Cardiac muscle cell (in vitro differentiated cells and primary cell): ENCODE measurements at places on chromosomes 7 and 10. TPM values are rescaled to one million over a fixed set of nuclear protein-coding genes. Genes with fewer than 3 reads are reported as not detected.

Gene PCBD1
- total RNA-seq: 145 and 174 TPM in 2 replicates

Gene DENND2A
- 8.9 and 21.7 TPM in 2 replicates for total RNA-seq

Gene FAM20C
- 15.0 and 15.7 TPM in 2 replicates for total RNA-seq

Gene ZNF438
- 3.5 and 6.0 TPM in 2 replicates for total RNA-seq

Gene AGR2
- total RNA-seq: not detected in 2 replicates

Gene ENTPD1
- 0.95 and 1.1 TPM in 2 replicates for total RNA-seq

Gene TMEM196
- not detected in 2 replicates for total RNA-seq

Gene DMBT1
- total RNA-seq: 0.07 TPM in 1 of 2 replicates, not detected in the other

Gene TNS3
- 5.7 and 8.0 TPM in 2 replicates for total RNA-seq

Gene CNTNAP2
- 2.1 and 4.8 TPM in 2 replicates for total RNA-seq

Gene RHEB
- 89.8 and 127 TPM in 2 replicates for total RNA-seq

Gene IL15RA
- 0.21 and 0.27 TPM in 2 replicates for total RNA-seq

Gene NEBL
- total RNA-seq: 270 and 489 TPM in 2 replicates

Gene SUGCT
- total RNA-seq: 13.5 and 21.4 TPM in 2 replicates

Gene IFIT3
- total RNA-seq: 0.21 and 0.24 TPM in 2 replicates

Gene CCL24
- not detected in 2 replicates for total RNA-seq

Gene NRAP
- 0.12 TPM in 1 of 2 replicates, not detected in the other for total RNA-seq

Gene GNAT3
- not detected in 2 replicates for total RNA-seq

Gene SMARCD3
- 180 and 191 TPM in 2 replicates for total RNA-seq

Gene ACTL6B
- not detected in 2 replicates for total RNA-seq

Gene SORCS1
- total RNA-seq: 60.1 and 73.0 TPM in 2 replicates

Gene DRGX
- not detected in 2 replicates for total RNA-seq

Gene GRK5
- 9.2 and 18.3 TPM in 2 replicates for total RNA-seq

Gene IL6
- not detected in 2 replicates for total RNA-seq

Gene ZCCHC24
- total RNA-seq: 56.5 and 58.0 TPM in 2 replicates

Gene WDR86
- total RNA-seq: 71.8 and 130 TPM in 2 replicates

Gene UNCX
- total RNA-seq: 6.4 and 11.8 TPM in 2 replicates
